ENCODE measurements at places on chromosomes 1 and 21.

GRCh38 chr21:21668198-21668597 is 670.0 kb downstream of the NCAM2 start:
- DNase-seq = no peak

DNA sequence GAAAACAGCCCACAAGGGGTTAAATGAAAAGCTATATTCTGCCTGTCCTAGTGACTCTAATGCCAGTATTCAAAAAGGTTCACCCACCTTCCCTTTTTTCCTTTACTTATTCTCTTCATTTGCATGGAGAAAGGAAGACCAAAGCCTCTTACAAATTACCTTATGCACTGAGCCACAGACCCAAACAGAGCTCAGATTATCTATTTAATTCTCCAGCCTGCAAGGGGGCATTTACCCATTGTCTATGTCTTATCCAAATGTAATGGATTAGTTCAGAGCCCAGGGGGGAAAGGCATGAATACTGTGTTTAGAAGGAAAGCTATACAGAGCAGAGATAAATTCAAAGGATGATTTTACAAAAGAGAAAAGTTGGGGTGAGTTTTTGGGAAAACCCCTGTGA is 388.5 kb downstream of the OMA1 start:
- DNase-seq = no peak

GRCh38 chr1:48470481-48470855 is 1.5 kb downstream of the SPATA6 start:
- DNase-seq = no peak

DNA sequence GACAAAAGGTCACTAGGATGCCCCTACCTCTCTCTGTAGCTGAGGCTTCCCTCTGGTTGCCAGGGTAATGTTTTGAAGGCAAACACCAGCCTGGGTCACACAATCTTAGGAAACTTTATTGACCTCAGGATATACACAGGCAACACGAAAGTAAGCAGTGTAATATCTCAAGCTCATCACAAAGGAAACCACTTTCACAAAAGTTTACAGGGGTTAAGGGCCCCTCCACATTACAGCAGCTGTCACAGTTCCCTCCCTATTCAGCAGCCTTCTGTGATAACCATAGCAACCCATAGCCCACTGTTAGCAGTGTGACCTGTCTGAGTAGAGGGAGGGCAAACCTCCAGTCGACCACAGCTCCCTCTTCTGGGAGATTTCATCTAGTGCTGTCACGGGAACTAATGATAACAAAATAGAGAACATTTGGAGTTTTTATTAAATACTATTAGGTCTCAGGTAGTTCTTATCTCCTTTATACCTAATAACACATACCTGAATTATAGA is 149.8 kb downstream of the PTPRC start:
- DNase-seq = no peak

DNA sequence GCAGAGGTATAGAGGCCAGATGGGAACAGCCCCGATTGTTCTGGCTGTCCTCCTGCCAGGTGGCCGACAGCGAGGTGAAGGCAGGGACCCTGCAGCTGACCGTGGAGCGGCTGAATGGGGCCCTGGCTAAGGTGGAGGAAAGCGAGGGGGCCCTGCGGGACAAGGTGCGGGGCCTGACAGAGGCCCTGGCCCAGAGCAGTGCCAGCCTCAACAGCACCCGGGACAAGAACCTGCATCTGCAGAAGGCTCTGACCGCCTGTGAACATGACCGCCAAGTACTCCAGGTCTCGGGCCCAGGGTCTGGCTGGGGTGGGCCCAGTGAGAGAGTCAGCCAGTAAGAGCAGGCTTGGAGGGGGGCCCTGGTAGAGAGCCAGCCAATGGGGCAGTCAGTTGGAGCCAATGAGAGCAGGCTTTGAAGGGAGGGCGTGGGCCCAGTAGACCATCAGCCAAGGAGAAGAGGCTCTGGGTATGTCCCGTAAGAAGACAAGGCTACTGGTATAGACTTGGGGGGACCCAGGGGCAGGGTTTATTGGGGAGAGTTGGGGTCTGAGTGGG is 11.3 kb downstream of the MFAP2 start:
- no peak for DNase-seq

DNA sequence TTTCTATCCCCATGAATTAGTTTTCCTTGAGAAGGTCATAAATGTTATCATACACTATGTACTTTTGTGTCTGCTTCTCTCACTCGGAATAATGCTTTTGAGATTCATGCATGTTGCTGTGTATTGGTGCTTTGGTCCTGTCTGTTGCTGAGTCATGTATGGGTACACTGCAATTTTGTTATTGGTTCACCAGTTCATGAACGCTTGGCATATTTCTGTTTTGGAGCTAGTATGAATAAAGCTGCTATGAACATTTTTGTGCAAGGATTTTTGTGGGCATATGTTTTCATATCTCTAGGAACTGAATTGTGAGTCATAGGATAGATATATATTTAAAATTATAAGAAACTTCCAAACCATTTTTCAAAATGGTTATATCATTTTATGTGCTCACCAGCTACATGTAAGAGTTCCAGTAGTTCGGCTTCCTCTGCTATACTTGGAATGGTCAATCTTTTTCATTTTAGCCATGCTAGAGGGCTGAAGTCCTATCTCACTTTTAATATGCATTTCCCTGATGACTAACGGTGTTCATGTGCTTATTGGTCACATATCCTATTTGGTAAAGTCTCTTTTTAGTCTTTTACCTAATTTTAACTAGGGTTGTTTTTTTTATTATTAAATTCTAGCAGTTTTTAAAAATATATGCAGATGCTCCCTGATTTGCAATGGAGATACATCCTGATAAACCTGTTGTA is 38.2 kb downstream of the ETS2 start:
- DNase-seq = peak; percentile 76

GRCh38 chr1:92096317-92096716 is 16.2 kb downstream of the BTBD8 start:
- peak; percentile 35 for DNase-seq

GRCh38 chr1:16920951-16921350 is 780 bp upstream of the CROCC start:
- no peak for DNase-seq

All from foreskin fibroblast (primary cell).